MG63 (cell line): ENCODE measurements at places on chromosomes 16 and 17.

DNA sequence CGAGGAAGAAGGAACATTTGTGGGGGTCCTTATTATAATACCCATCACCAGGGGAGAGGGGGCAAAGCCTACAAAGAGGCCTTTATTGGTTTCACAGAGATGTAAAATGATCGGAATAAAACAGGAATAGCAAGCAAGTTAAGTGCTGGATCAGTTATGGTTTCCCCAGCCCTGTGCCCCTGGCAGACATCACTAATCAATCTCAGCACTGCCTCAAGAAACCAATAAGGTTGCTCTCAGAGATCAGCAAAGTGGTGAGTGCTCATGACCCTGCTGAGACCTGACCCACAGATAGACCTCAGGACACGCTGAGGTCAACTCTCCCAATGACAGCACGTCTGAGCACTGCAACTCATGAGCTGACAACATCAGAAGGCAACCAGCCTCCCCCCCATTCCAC lies 66.3 kb downstream of the ZNF423 start:
- no peak for DNase-seq

- DNase-seq, result no peak
These were observed 22.1 kb downstream of the CIBAR2 start for GRCh38 chr16:85090181-85090580.

DNA sequence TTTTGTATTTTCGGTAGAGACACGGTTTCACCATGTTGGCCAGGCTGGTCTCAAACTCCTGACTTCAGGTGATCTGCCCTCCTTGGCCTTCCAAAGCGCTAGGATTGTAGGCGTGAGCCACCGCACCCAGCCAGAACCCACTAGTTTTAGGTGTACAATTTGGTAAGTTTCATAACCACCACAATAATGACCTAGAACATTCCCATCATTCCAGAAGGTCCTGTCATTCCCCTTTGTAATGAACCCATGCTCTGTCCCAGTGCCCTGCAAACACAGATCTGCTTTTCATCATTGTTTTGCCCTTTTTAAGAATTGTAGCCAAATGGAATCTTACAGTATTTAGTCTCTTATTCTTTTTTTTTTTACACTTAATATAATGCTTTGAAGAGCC lies 35.6 kb upstream of the IRF8 start:
- no peak for DNase-seq

GRCh38 chr17:29172589-29172988 lies 7.6 kb downstream of the MYO18A start:
- no peak for DNase-seq

DNA sequence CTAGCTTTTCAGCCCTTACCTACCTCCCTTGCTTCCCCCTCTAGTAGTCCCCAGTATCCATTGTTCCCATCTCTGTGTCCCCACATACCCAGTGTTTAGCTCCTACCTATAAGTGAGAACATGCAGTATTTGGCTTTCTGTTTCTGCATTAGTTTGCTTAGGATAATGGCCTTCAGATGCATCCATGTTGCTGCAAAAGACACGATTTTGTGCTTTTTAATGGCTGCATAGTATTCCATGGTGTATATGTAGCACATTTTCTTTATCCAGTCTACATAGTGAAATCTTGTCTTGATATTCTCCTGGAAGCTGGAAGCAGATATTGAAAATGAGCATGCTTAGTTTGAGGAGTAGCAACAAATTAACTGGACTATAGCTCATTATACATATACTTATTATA lies 45.7 kb upstream of the TANC2 start:
- DNase-seq, result no peak

- peak; percentile 64 for DNase-seq
These were observed 5.9 kb downstream of the BBS2 start for GRCh38 chr16:56513972-56514371.

GRCh38 chr16:1990351-1991134 lies 773 bp downstream of the SYNGR3 start:
- no peak for DNase-seq

GRCh38 chr16:77853161-77853560 lies 64.8 kb downstream of the VAT1L start:
- no peak for DNase-seq

DNA sequence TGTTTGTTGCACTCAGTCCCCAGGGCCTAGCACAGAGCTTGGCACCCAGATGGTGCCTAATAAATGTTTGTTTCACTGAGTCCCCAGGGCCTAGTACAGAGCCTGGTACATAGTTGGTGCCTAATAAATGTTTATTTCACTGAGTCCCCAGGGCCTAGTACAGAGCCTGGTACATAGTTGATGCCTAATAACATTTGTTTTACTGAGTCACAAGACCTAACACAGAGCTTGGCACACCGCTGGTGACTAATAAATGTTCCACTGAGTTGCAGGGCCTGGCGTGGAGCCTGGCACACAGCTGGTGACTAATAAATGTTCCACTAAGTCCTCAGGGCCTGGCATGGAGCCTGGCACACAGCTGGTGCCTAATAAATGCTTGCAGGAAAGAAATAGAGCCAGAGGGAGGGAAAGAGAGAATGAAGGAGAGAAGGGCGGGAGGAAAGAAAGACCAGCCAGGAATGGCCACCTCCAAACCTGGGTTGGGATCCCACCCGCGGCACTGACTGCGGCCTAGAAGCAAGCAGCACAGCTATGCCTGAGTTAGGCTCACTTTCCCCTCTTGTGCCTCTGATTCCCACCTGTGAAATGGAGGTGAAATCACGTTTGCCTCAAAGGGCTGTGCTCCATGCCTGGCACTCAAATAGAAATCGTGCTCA lies 7.5 kb downstream of the SLC5A11 start:
- DNase-seq, result peak; percentile 81

- DNase-seq, result no peak
These were observed 27.1 kb downstream of the OGFOD1 start for GRCh38 chr16:56478281-56479049.

GRCh38 chr16:14194721-14195120 lies 123.6 kb downstream of the MRTFB start:
- no peak for DNase-seq

DNA sequence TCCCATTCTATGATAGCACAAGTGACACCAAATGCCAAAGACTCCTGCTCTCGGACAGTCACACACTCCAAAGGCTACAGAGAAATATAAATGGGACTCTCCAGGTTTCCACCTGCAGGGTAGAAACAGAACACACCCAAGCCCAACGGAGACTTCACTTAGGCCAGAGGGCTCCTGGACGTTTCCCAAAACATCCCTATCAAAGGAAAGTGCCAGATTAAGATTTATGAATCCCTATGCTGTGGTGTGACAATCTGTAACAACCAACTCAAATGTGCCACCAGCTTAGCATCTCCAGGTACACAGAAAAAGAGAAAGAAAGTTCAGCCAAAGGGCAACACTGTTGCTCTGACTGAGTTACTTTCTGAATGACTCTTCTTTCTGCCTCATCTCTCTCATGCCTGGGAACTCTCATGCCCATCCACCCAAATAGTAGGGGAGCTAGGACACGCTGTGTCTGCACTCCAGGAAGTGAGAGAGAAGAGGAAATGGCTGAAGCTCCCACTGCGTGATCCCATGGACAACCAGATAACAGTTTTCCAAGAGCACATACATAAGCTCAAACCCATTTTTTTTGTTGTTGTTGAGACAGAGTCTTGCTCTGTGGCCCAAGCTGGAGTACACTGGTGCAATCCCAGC lies 49.7 kb downstream of the SMG6 start:
- no peak for DNase-seq
